ENCODE measurements at places on chromosomes 11 and 22. TPM values are rescaled to one million over a fixed set of nuclear protein-coding genes. Genes with fewer than 3 reads are reported as not detected.

DNA sequence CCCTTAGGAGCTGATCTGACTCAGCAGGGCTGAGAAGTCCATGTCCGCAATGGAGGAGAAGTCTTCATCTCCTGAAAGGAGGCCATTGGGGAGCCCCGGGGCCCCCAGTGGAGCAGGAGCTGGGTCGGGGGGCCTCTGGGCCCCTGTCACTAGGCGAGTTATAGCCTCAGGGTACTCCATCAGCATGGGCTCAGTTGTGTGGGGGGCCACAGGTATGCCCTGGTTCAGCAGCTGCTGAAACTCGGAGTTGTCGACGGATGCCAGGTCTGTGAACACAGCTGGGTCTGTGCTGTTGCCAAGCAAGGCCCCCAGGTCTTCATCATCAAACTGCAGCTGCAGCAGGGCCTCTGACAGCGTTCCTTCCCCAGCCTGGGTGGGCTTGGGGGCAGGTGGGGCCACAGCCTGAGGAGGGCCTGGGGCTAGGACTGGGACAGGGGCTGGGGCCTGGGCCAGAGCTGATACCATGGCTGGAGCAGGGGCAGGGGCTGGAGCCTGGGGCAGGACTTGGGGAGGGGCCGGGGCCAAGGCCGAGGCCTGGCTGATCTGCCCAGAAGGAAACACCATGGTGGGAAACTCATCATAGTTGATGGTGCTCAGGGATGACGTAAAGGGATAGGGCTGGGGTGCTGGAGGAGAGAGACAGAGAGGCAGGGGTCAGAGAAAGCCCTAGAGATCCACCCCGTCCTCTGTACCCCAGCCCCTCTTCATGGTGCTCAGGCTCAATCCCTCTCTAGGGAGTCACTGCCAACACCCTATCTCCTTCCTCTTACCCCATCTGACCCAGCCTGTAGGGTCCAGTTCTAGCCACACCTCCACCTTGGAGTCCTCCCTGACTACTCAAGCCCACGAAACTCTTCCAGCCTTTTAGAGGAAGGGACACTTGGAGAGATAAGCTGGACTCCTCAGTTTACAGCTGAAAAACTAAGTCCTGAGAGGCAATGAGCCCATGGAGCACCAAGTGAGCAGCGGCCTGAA is 8.1 kb downstream of the RELA start:
- peak; percentile 64 for DNase-seq
- H3K27ac ChIP-seq = peak overlapping the region; percentile 55
- peaks cover 21% of the 10 kb centered on the region for H3K36me3 ChIP-seq
- H3K27me3 ChIP-seq = no peaks in the 10 kb centered on the region

DNA sequence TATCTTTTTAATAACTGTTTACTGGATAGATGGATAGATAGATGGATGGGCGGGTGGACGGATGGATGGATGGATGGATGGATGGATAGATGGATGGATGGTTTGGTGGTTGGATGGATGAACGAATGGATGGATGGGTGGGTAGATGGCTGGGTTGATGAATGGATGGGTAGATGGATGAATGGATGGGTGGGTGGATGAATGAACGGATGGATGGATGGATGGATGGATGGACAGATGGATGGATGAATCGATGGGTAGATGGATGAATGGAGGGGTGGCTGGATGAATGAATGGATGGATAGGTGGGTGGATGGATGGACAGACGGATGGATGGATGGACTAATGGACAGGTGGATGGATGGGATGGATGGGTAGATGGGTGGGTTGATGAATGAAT is 13.8 kb upstream of the SLC22A12 start:
- no peak overlapping the region for H3K27ac ChIP-seq
- DNase-seq = no peak
- H3K36me3 ChIP-seq = no peaks in the 10 kb centered on the region
- no peak overlapping the region for H3K4me3 ChIP-seq
- peaks cover 3% of the 10 kb centered on the region for H3K27me3 ChIP-seq

P2RY6 gene
- total RNA-seq = 14.8 TPM

DNA sequence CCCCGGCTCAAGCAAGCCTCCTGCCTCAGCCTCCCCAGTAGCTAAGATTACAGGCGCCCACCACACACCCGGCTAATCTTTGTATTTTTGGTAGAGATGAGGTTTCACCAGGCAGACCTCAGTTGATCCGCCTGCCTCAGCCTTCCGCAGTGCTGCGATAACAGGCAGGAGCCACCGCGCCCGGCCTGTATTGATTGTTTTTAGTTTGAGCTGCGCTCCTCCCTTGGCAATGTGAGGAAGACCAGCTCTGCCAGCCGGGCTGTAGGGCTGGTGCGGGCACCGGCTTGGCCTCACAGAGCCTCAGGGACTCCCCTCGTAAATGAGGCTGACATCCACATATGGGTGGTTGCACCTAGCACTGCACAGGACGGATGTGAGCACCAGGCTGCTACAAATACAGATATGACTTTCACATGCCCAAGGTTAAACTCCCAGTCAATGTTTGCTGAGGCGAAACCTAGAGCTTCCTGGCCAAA is 7.5 kb upstream of the SLC2A11 start:
- H3K27ac ChIP-seq = no peak overlapping the region
- H3K27me3 ChIP-seq = no peaks in the 10 kb centered on the region
- no peak for DNase-seq
- H3K36me3 ChIP-seq = no peaks in the 10 kb centered on the region
- peak overlapping the region; percentile 17 for H3K4me3 ChIP-seq

SUSD2 gene
- 5.6 TPM for total RNA-seq

GRCh38 chr11:67301951-67302516 is 1.3 kb upstream of the SSH3 start:
- H3K27me3 ChIP-seq = no peaks in the 10 kb centered on the region

GRCh38 chr11:82771781-82772180 is 38.1 kb upstream of the FAM181B start:
- no peak overlapping the region for H3K27ac ChIP-seq
- H3K4me1 ChIP-seq = no peaks in the 10 kb centered on the region
- no peak for DNase-seq

OSM gene
- not detected for total RNA-seq

- H3K36me3 ChIP-seq = no peaks in the 10 kb centered on the region
- H3K4me1 ChIP-seq = peaks cover 19% of the 10 kb centered on the region
- H3K27ac ChIP-seq = peak overlapping the region; percentile 85
- H3K27me3 ChIP-seq = no peaks in the 10 kb centered on the region
- no peak for DNase-seq
Measured at GRCh38 chr22:49948958-49949913, 11.3 kb upstream of the PIM3 start.

DNA sequence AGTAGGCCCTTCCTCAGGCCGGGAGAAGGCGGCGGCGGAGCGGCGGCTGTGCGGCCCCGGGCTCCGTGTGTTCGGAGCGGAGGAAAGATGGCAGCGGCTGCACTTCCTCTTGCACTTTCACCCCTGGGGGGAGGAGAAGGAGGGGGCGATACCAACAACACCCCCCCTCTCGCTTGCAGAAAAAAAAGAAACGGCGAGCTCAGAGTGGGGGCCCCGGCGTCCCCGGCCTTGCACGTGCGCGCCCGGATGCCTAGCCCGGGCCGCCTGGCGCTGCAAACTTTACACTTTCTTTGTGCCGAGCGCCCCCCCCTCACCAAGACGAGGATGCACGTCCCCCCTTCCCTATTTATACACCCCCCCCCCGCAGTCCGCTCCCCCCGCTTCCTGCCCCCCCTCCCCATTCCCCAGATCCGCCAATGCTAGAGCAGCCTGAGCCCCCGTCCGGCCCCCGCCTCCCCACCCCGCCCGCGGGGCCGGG is at the start of gene PATZ1:
Gene PATZ1, minus strand, starts transcription at position 92 of the 478 bp plus-strand sequence. CDS start 744 bp downstream, outside the sequence.
- H3K4me1 ChIP-seq = peaks cover 43% of the 10 kb centered on the region
- peak within 1 kb of the TSS; percentile 93 for H3K4me3 ChIP-seq
- peaks cover 11% of the 10 kb centered on the region for H3K36me3 ChIP-seq
- H3K27ac ChIP-seq = peak within 1 kb of the TSS; percentile 93

GRCh38 chr11:131495423-131495822 is 125.0 kb downstream of the NTM start:
- H3K27me3 ChIP-seq = peaks cover 8% of the 10 kb centered on the region
- no peak for DNase-seq
- H3K4me1 ChIP-seq = no peaks in the 10 kb centered on the region
- no peaks in the 10 kb centered on the region for H3K36me3 ChIP-seq
